ENCODE measurements at places on chromosomes 6 and 20.

- DNase-seq = no peak
Measured at GRCh38 chr6:84575264-84575663, 189.1 kb downstream of the TBX18 start.

GRCh38 chr20:23229989-23230388, 120.6 kb upstream of the NXT1 start:
- DNase-seq = no peak

- DNase-seq = no peak
Measured at GRCh38 chr6:55016261-55016660, 158.1 kb upstream of the HCRTR2 start.

DNA sequence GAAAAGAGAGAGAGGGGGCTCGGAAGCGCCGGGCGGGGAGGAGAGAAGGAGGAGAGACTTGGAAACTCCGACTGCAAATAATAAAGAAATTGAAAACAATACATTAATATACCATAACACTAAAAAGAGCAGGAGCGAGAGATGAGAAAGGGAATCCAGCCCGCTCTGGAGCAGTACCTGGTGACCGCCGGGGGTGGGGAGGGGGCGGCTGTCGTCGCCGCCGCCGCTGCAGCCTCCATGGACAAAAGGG, 338 bp downstream of the E2F3 start:
- DNase-seq = no peak

GRCh38 chr6:22102671-22103070, 194.2 kb downstream of the PRL start:
- no peak for DNase-seq

DNA sequence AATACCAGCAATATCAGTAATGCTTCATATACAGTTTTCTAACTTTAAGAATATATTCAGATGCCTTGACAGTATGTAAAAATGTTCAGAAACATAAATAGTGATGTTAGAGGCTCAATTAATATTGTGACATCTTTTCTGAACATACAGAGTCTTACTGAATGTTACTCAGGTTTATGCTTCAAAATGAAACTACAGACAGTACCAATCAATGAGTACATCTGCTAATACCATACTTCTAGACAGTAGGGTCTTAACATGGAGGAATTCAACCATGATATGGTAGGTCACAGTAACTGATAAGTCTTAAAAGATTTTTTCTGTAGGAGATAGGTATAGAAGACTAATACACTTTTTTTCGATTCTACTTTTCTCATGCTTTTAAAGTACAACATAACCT, 8.3 kb downstream of the GCLC start:
- no peak for DNase-seq

- DNase-seq = no peak
Measured at GRCh38 chr6:168072730-168073129, 6.3 kb downstream of the FRMD1 start.

GRCh38 chr6:98827295-98828159, 6.8 kb upstream of the POU3F2 start:
- no peak for DNase-seq

All from activated T-cell treated with anti-CD3 and anti-CD28 coated beads, Interleukin-2, amount 50 U/mL, for 4 hours (primary cell).